ENCODE measurements at places on chromosomes 12 and 14.

DNA sequence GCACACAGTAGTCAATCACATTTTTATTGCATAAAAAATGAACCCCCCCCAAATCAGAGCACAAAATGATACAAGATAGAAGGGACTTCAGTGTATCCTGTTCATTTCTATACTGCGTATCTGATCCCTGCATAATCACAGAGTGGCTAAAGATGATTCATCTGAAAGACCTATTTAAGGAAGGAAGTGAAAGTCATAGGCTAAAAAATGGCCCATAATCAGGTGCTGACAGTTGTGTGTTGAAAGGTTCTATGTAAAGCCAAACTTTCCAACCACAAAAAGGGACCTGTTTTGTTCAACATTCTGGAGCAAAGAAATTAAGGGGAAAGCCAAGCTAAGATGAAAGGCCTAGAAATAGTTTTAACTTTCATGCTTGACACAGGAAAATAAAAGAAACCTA lies 147.8 kb upstream of the ATP2B1 start:
- DNase-seq, result no peak

DNA sequence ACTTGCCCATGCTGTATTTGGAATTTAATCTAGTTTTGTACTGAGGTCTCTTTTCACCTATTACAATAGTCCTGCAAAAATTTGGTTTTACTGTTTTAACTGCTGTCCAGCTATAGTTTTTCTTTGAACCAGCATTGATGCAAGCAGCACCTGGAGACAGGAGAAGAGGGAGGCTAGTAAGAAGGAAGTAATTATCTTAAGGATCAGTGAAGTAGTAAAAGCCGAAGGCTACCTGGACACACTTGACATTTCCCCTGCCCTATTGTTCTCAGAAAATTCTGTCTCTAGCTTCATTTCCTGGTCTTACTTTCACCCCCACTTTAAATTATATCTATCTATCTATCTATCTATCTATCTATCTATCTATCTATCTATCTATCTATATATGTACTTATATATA lies 43.5 kb upstream of the LRIG3 start:
- no peak for DNase-seq

DNA sequence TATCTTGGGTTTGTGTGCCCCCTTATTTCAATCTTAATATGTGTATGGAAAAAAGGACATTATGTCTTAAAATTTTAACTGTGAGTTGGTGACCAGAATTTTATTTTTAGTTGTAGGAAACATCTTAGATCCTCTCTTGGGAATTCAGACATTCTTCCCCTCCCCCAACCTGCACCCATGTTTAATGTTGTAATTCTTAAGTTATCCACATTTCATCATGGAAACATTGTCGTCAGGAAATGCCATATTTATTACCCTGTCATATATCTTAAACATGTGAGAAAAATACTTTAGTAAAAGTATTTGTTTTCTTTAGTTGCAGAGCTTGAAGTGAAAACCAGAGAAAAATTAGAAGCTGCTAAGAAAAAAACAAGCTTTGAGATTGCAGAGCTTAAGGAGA lies 30.3 kb downstream of the YEATS4 start:
- no peak for DNase-seq

GRCh38 chr12:111093428-111094142 lies 173.2 kb upstream of the MYL2 start:
- DNase-seq, result no peak

- DNase-seq, result no peak
These were observed 42.8 kb downstream of the ZNF664 start for GRCh38 chr12:124015494-124016461.

GRCh38 chr12:6540181-6540877 lies 6.0 kb downstream of the GAPDH start:
- DNase-seq, result peak; percentile 39

DNA sequence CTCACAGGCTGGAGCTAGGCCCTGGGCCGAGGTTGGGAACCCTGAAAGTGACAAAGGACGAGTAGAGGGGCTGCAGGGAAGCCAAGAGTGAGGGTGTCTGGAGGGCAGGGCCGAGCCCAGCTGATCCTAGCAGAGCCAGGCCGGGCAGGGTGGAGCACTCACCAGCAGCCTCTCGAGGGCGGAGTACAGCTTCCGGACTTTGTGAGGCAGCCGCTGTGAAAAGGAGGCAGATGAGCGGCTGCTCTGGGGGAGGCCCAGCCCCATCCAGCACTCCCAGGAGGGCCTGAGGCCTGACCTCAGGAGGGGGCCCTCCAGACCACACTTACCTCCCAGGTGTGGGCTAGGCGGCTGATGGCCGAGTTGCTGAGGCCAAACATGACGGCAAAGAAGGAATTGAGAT lies 14.7 kb upstream of the ENDOU start:
- DNase-seq, result no peak

DNA sequence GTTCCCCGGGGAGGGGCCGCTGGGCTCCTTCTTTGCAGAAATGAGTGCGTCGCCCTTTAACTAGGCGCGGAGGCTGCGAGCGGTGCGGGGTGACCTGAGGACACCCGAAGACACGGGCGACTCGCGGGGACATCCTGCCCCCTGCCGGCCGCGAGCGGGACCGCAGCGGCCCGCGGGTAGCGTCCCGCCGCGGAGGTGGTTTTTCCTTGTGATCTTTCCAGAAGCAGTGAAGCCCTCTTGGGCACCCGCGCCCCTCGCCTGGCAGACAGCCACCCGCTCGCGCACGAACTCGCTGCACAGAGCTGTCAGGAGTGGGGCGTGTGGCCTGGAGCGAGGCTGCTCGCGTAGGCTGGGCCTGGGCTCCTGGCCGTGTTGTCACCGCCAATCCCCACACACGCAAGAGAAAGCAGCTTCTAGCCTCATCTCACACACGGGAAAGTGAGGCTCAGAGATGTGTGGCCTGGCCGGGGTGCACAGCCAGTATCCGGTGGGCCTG lies 67.2 kb downstream of the DIO3 start:
- DNase-seq, result peak; percentile 57

DNA sequence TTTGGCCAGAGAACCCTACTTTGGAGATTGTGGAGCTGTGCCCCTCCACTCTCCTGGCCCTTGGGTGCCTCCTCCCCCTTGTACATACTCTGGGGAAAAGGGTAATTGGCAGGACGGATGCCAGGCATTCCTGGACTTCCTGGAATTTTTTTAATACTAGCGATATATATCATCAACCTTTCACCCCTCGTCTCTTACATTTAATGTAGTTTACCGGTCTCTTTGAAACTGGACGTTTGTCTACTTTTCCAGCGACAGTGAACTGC lies 767 bp upstream of the CRY1 start:
- DNase-seq, result no peak

- DNase-seq, result no peak
These were observed 21.5 kb upstream of the MMP17 start for GRCh38 chr12:131806674-131807073.

DNA sequence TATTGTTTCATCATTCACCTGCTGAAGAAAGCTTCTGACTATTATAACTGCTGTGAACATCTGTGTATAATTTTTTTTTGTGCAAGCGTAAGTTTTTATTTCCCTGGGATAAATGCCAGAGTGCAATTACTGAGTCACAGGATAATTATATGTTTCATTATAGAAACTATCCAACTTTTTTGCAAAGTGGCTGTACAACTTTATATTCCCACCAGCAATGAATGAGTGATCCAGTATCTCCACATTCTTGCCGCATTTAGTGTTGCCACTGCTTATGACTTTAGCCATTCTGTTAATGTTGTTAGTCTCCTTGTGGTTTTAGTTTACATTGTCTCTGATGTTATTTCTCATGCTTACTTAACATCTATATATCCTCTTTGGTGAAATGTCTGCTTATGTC lies 88.1 kb upstream of the CCDC175 start:
- DNase-seq, result no peak

GRCh38 chr14:50363714-50364111 lies 33.0 kb downstream of the CDKL1 start:
- DNase-seq, result peak; percentile 38

DNA sequence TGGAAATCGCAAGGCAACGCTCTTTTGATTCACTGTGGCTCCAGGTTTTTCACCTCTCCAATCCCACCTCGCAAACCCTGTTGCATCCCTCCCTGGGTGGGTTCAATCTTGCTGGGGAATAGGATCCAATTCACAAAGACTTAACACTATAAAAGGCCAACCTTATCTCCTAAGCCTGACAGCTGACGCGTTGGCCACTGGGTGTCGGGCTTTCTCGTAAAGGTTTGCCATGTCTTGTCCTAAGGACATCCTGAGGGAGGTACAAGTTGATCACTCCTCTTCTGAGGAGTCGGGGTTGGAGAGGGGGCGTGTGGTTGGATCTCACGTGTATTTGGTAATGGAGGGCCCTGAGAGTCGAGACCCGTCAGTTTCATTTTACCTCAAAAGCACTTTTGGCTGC lies 112.6 kb upstream of the FZD10 start:
- DNase-seq, result no peak

GRCh38 chr14:99213101-99213500 lies 58.9 kb downstream of the BCL11B start:
- no peak for DNase-seq

DNA sequence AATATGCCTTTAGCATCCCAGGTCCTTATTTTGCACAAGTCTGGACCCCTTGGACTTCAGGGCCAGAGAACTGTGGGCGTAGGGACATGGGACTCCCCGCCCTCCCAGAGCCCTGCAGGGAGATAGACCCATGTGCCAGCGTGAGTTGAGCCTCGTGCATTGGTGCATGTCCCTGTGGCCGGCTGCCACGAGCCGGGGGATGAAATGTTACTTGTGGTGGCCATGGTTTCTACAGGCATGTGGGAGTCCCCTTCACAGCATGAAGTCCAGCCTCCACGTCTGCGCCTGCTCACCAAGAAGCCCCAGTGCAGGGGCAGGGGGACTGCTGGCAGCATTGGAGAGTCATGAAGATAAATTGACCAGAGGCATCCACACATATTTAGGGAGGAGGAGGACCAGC lies 470.0 kb downstream of the BCL11B start:
- no peak for DNase-seq

GRCh38 chr12:108650083-108650482 lies 16.4 kb upstream of the SELPLG start:
- no peak for DNase-seq

DNA sequence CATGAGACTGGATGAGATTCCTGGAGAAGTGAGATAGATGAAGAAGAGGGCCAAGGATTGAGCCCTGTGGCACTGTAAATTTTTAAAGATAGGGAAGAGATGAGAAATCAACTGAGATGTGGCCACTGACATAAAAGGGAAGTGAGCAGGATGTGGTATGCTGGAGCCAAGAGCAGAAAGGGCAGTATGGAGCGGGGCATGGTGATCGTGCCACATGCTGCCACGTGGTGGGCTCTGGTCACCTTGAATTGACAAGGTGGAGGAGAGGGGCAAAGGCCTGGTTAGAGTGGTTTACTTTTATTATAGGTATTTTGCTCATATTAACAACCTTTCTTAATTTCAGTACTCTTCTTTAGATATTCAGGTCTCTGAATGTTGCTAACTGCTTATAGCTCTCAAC lies 257.9 kb downstream of the NEDD1 start:
- no peak for DNase-seq

DNA sequence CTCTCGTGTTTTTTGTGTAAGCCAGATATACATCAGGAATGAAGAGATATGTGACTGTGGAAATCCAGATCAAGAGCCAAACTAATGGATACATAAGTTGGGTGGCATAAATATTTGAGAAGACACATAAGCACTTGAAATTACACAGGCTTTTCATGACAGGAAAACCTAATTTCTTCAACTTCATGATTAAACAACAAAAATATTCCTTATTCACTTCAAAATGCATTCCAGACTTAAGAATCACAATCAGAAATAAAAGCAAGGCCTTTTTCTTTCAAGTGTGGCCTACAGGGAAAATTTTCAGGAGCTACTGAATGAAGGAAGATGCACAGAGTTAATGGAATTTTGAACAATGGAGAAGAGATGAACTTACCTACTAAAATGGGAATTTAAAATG lies 515.6 kb downstream of the FOXG1 start:
- DNase-seq, result no peak

DNA sequence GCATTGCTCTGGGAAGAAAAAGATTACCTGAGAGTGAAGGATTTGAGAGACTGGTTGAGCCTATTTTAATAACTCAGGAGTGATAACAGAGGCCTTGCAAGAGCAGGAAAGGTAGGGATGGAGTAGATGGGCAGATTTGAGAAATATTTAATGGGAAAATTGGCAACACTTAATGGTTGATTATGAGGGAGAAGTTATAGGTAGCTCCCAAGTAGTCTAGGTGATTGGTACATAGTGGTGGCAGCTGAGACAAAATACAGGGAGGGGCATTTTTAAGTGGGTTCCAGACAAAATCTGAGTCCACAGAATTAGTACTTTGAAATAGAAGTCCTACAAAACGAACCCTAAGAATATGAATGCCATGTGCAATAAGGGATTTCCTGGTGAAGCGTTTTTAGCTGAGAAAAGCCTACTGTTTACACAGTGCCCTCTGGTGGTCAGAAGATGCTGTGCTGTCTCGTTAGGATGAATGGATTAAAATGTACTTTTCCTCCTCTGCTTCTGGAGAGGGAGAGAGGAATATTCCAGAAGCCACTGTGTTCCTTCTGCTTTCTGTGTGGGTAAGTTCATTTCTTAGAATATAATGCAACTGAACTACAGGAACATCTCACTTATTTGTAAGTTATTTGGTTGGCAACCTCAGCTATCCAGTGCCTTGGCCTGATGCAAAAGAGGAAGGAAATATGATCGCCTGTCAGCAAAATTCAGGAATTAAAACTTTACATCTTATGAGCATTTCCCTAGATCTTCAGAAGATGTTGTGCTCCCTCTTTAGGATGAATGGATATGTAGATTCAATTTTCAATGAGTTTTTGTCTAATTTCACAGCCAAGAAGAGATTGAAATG lies 6.5 kb downstream of the ZBTB1 start:
- peak; percentile 40 for DNase-seq

- DNase-seq, result no peak
These were observed 28.1 kb upstream of the PAX9 start for GRCh38 chr14:36633580-36633979.

DNA sequence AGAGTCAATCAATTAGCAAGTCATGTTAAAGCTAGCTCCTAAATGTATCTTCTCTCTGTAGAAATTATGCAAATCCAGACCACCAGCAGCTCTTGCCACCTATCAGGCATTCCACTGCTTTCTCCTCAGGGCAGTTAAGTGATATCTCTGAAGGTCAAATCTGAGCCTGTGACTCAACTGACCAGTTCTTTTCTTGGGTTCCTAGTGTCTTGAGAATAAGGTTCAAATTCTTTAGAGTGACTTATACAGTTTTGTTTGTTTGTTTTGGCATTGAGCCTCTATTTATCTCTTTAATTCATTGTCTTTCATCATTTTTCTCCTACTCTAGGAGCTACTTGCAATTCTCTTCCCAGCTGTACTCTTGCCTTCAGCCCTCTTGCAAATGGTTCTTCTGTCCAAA lies 2.5 kb upstream of the LRIG3 start:
- DNase-seq, result no peak

DNA sequence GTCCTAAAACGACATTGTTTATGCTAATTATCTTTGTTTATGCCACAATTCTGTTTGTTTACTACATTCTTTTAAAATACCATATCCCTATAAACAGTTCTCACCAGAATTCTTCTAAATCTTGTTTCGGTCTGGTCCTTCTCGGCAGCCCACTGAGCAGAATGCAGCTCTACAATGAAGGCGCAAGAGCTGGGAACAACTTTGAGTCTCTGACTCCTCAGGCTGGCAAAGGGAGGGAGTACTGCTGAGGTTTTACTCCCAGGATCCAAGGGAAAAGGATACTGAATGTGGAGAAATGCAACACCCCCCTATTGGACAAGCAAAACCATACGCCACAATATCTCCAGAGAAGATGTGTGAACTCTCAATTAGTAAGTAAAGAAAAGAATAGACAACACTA lies 5.4 kb downstream of the SOX5 start:
- no peak for DNase-seq

- no peak for DNase-seq
These were observed 56.7 kb downstream of the CD163L1 start for GRCh38 chr12:7387289-7387688.

Data from activated effector memory CD4-positive, alpha-beta T cell treated with Interleukin-2 at 50 U/mL for 16 hours (primary cell).